ENCODE measurements at places on chromosomes 16 and 17.

- ATAC-seq: no peak
Measured at GRCh38 chr16:71645450-71645849, 19.5 kb downstream of the MARVELD3 start.

DNA sequence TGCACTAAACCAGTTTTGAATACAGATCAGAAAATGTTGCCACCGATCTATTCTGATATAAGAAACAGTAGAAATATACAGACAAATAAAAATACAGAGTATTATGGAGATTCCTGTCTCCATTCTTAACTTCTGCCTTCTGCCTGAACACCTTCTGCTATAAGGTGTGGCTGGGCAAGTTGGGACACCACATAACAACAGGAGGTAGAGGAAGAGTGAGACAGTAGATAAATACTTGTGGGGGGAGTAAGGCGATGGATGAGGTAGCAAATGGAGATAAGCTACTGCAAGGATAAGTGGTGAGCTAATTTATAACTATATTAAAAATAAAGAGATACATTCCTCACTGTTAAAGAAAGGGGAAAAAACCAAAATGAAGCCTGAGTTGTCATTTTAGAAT lies 143.7 kb downstream of the CDH8 start:
- no peak for ATAC-seq

DNA sequence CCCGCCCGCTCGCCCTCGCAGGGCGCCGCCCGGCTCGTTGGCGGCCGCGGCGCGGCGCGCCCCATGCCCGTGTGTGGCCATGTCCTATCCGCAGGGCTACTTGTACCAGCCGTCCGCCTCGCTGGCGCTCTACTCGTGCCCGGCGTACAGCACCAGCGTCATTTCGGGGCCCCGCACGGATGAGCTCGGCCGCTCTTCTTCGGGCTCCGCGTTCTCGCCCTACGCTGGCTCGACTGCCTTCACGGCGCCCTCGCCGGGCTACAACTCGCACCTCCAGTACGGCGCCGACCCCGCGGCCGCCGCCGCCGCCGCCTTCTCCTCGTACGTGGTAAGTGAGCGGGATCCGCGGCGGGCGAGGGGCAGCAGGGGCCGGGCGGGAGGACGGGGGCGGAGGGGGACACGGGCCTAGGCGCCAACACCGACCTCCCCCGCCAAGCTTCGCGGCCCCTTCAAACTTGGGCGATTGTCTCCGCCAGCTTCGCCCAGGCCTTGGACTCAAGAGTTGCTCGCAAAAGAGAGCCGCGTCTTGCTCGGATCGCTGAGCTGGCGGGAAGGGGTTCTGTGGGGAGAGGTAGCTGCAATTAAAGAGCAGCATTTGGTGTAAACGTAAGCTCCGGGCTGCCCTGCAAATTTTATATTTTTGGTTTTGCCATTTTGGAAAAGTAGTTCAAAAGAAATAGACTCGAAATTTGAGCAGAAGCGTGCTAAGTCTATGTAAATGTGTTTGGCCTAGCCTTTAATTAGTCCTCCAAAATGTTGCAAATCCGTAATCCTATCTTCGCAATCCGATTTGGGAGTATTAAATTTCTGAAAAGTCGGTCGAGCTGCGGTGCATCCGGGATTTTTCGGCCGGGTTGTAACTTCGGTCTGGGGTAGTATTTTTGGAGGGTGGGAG lies 702 bp downstream of the IRX5 start:
- no peak for ATAC-seq

- peak; percentile 49 for ATAC-seq
Measured at GRCh38 chr17:74957935-74958740, 14.4 kb downstream of the HID1 start.

- ATAC-seq: no peak
Measured at GRCh38 chr16:48113001-48113400, 42.8 kb downstream of the ABCC12 start.

GRCh38 chr17:82231312-82231561 lies 2.4 kb downstream of the SLC16A3 start:
- peak; percentile 16 for ATAC-seq
